ENCODE measurements at places on chromosomes 3 and 15.
A peak's percentile ranks its signal among the peaks of the same experiment; 100 is the strongest.

- DNase-seq, result no peak
Observed at GRCh38 chr3:25728101-25728500, 55.1 kb downstream of the NGLY1 start.

DNA sequence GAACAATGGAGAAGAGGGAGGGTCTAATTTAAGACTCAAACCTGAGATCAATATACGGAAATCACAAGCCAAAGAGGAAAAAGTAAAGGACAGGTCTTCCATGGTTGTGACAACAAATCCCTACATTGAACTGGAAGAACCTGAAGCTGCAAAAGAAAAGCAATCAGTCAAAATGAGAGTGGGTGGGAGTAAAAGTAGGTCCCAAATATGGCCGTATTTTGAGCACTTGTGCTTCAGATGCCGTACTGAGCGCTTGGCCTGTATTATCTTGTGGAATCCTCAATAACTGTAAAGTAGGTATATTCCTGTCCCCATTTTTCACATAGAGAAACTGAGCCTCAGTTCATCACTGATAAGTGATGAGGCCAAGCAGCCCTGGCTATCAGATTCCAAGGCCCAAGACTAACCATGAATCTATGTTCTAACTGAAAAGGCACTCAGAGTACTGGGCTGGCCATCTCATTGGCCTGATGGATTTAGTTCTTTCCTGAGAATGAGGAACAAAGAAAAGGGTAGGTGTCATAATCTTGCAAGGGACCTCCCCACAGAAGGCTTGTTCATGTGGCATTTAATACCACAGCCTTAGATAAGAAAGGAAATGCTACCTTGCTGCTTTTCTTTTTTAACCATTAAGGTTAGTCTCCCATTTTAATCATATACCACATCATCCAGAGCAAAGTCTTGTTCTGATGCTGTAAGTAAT lies 52.5 kb downstream of the LRRN1 start:
- no peak for DNase-seq

GRCh38 chr3:110750201-110750600 lies 321.4 kb upstream of the NECTIN3 start:
- no peak for DNase-seq

DNA sequence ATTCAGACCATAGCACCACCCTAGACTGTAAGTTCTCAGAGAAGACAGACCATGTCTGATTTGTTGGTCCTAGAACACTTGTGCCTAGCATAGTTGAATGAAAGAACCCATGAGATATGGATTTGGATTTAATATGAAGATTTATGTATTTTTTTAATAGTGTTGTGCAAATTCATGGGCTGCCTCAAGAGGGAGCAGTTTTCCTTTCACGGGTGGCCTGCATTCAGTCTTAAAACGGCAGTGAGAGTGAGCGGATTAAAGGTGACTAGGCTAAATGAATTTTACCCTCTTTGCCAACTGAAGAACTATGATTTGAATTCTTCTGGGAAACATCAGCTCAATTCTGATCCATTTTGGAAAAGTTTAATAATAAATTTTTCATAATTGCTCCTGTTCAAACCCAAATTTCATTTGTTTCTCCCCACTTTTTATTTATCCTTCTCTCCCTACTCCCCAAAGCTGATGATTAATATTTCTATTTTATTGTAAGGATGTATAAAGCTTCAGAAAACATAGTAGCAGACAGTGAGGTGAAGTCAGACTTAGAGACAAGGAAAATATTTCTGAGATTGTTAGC lies 67.3 kb downstream of the MORC1 start:
- DNase-seq, result peak; percentile 18

- DNase-seq, result no peak
Observed at GRCh38 chr3:557972-558371, 361.4 kb downstream of the CHL1 start.

GRCh38 chr15:92947071-92947730 lies 47.1 kb downstream of the CHD2 start:
- no peak for DNase-seq

DNA sequence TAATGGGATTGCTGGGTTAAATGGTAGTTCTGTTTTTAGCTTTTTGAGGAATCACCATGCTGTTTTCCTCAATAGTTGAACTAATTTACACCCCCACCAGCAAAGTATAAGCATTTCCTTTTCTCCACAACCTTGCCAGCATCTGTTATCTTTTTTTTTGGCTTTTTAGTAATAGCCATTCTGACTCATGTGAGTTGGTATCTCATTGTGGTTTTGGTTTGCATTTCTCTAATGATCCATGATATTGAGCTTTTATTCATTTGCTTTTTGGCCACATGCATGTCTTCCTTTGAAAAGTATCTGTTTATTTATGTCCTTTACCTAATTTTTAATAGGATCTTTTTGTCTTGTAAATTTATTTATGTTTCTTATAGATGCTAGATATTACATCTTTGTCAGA lies 288.2 kb downstream of the EPHA6 start:
- no peak for DNase-seq

- no peak for DNase-seq
Observed at GRCh38 chr3:55668359-55668758, 181.3 kb upstream of the WNT5A start.
